Hepatocyte (in vitro differentiated cells): ENCODE measurements at places on chromosomes 1 and 21. TPM values are rescaled to one million over a fixed set of nuclear protein-coding genes. Genes with fewer than 3 reads are reported as not detected.

- DNase-seq = no peak
- no peak overlapping the region for H3K4me3 ChIP-seq
- H3K27me3 ChIP-seq = no peaks in the 10 kb centered on the region
- H3K4me1 ChIP-seq = peaks cover 14% of the 10 kb centered on the region
- no peaks in the 10 kb centered on the region for H3K36me3 ChIP-seq
- no peak overlapping the region for H3K27ac ChIP-seq
Measured at GRCh38 chr1:16986560-16986959, 6.1 kb upstream of the MFAP2 start.

GRCh38 chr1:95207223-95207935 is 26.6 kb upstream of the RWDD3 start:
- no peak overlapping the region for H3K27ac ChIP-seq
- no peaks in the 10 kb centered on the region for H3K27me3 ChIP-seq
- DNase-seq = no peak
- no peaks in the 10 kb centered on the region for H3K4me1 ChIP-seq

DNA sequence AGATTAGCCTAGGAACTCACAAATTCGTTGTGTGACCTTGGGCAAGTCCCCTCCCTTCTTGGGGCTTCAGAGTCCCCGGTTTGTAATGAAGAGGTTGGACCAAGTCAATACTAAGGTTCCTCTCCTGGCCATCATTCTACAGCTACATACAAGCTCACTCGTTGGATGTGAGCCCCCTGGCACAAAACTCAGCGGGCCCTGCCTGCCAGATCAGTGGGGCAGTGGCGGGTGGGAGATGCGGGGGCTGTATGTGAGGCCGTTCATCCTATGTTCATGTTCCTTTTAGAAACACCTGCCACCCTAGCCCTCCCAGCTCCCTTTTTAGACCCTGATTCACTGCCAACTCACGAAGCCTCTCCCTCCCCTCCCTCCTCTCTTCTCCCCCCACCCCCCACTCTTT is 2.1 kb downstream of the DLGAP3 start:
- H3K27me3 ChIP-seq = peaks cover 75% of the 10 kb centered on the region
- H3K27ac ChIP-seq = no peak overlapping the region
- H3K36me3 ChIP-seq = no peaks in the 10 kb centered on the region
- H3K4me1 ChIP-seq = peaks cover 4% of the 10 kb centered on the region
- no peak overlapping the region for H3K4me3 ChIP-seq
- DNase-seq = no peak

GRCh38 chr1:228804640-228805413 is 69.5 kb downstream of the RHOU start:
- H3K36me3 ChIP-seq = no peaks in the 10 kb centered on the region
- DNase-seq = peak; percentile 39
- H3K27me3 ChIP-seq = no peaks in the 10 kb centered on the region
- peaks cover 34% of the 10 kb centered on the region for H3K4me1 ChIP-seq
- no peak overlapping the region for H3K4me3 ChIP-seq

GRCh38 chr1:87093286-87093685 is 178.9 kb downstream of the HS2ST1 start:
- H3K36me3 ChIP-seq = no peaks in the 10 kb centered on the region
- no peaks in the 10 kb centered on the region for H3K27me3 ChIP-seq
- no peak overlapping the region for H3K27ac ChIP-seq
- H3K4me1 ChIP-seq = no peaks in the 10 kb centered on the region
- no peak for DNase-seq

DNA sequence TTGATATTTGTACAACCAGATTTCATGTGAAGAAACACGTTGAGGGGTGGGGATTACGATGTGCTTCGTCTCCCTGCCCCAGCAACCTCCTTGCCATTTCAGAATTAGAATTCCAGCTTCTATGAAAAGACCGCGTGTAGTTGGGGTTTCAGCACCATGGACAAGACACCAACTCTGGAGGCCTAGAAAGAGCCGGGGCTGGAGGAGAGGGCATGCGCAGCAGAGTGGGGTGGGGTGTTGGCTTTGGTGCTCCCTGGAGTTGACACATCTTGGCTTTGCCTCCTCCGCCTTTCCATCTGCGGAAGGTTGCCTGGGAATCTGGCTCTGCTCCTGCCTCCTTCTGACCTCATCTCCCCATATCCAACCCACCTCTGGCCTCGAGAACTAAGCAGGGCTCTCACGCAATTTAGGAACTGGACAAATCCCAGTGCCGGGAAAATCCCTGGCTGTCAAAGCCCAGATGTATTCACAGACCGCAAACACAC is 11.8 kb downstream of the HTR6 start:
- peaks cover 3% of the 10 kb centered on the region for H3K27me3 ChIP-seq
- no peaks in the 10 kb centered on the region for H3K36me3 ChIP-seq
- DNase-seq = peak; percentile 87

DNA sequence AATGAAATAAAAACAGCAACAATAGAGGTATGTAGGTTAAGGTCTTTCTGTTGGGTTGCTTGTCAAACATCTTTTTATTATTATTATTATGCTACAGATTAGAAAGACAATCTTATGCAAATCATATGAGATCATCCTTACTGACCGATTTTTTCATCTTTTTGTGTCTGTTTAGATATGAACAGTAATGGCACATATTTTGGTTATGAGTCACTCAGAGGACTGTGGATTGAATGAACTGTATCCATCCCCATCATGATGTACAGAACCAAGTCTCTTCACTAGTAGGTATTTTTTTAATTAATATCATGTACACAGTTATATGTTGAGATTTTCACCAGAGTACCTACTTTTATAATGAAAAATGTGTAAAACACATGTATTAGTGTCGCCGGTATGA is 159.1 kb downstream of the CHRM3 start:
- H3K4me1 ChIP-seq = no peaks in the 10 kb centered on the region
- no peaks in the 10 kb centered on the region for H3K36me3 ChIP-seq
- DNase-seq = no peak
- H3K27me3 ChIP-seq = no peaks in the 10 kb centered on the region

DNA sequence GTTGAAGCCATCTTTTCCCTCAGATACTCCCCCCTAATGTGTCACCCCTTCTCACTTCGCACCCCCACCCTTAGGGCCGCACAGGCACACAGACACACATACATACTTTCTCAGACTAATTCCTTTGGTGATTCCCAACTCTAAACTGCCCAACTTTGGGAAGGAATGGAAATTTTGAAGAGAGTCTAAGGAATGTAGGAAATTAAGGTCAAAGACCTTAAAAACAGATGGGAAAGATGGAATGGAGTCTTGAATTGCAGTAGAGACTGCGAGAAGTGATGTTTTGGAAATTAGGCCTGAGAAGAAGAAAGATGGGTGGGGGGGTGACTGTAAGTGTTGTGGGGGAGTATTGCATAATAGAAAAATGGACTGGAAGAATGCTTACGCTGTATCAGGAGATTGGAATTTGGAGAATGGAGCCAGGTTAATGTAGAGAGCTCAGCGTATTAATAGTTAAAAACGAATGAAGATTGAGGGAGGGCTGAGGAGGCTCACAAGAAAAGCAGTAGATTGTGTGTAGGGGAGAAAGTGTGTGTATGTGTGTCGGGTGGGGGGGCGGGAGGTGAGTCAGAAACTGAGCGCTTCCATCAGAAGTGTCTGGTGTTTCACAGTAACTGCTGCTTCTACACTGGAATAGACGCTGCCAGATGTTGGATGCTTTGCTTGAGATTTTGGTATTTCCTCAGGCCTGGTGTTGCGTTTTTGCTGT is 1.7 kb downstream of the PIP5K1A start:
- peaks cover 13% of the 10 kb centered on the region for H3K4me1 ChIP-seq
- peak overlapping the region; percentile 85 for H3K4me3 ChIP-seq
- no peaks in the 10 kb centered on the region for H3K27me3 ChIP-seq
- DNase-seq = peak; percentile 58
- peak overlapping the region; percentile 97 for H3K27ac ChIP-seq

DNA sequence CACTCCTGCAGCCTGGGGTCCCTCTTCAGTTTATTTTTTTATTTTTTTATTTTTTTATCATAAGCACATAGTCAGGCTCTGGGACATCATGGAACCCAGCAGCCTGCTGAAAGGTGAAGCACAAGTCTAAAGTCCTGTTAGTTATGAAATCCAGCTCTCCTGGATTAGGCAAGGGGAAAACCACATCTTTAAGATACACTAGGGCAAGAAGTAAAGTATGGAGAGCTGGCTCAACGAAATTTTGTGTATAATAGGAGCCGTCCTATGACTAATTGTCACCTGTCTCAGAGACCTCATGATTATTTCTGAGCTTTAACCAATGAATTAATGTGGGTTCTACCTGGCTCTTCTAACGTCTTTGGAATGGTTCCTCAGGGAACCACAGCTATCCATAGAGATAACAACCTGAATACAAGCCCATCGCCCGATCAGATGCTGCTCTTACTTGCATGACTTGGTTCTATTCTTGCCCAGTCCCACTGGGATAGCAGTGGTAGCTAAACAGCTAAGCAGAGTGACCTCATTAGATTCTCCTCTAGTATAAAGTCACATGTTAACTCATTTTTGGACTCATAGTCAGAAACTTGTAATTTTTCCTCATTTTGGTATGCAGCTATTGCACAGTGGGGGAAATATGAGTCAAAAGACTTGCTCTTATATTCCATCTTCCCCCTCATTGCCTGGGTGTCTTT is 122.7 kb downstream of the LMO4 start:
- no peaks in the 10 kb centered on the region for H3K36me3 ChIP-seq
- H3K27ac ChIP-seq = no peak overlapping the region
- no peak for DNase-seq
- H3K4me3 ChIP-seq = no peak overlapping the region

- no peaks in the 10 kb centered on the region for H3K4me1 ChIP-seq
- no peaks in the 10 kb centered on the region for H3K27me3 ChIP-seq
- H3K36me3 ChIP-seq = no peaks in the 10 kb centered on the region
- H3K4me3 ChIP-seq = no peak overlapping the region
- DNase-seq = no peak
Measured at GRCh38 chr1:210022044-210022443, 84.0 kb downstream of the SYT14 start.

- no peaks in the 10 kb centered on the region for H3K27me3 ChIP-seq
- no peak overlapping the region for H3K27ac ChIP-seq
- no peak overlapping the region for H3K4me3 ChIP-seq
- H3K36me3 ChIP-seq = no peaks in the 10 kb centered on the region
- H3K4me1 ChIP-seq = peaks cover 23% of the 10 kb centered on the region
Measured at GRCh38 chr1:9388335-9389180, 95.9 kb downstream of the SPSB1 start.

- H3K27ac ChIP-seq = no peak overlapping the region
- H3K27me3 ChIP-seq = no peaks in the 10 kb centered on the region
- H3K4me1 ChIP-seq = no peaks in the 10 kb centered on the region
- H3K36me3 ChIP-seq = no peaks in the 10 kb centered on the region
- no peak for DNase-seq
- no peak overlapping the region for H3K4me3 ChIP-seq
Measured at GRCh38 chr1:191256917-191257316, 779.3 kb upstream of the BRINP3 start.

DNA sequence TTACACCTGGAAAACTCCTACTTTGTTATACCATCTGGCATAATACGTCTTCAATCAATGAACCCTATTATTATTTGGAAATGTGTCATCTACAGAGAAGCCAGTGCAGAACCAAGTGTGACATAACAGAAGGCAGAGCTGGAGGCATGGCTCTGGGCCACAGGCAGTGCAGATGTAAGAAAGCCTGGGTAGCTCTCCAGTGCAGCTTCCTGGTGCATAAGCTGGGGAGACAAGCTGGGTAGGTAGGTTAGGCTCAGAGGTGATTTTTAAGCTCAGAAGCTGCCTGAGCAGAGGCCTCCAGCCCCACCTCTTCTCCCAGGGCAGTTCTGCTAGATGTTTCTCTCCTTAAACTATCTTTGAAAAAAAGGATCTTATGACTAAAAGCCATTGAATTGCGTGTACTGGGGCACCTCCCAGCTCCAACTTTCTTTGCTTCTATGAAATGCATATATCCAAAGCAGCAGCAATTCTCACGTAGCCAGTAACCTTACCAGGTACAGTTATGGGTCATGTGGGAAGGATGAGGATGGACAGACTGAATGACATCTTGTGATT is 30.7 kb downstream of the AKNAD1 start:
- H3K4me1 ChIP-seq = peaks cover 16% of the 10 kb centered on the region
- H3K27me3 ChIP-seq = no peaks in the 10 kb centered on the region
- H3K27ac ChIP-seq = no peak overlapping the region

- no peaks in the 10 kb centered on the region for H3K4me1 ChIP-seq
- no peak for DNase-seq
- H3K27me3 ChIP-seq = no peaks in the 10 kb centered on the region
- H3K4me3 ChIP-seq = no peak overlapping the region
- H3K27ac ChIP-seq = no peak overlapping the region
- no peaks in the 10 kb centered on the region for H3K36me3 ChIP-seq
Measured at GRCh38 chr1:208757846-208758245, 513.7 kb upstream of the PLXNA2 start.

- H3K27ac ChIP-seq = no peak overlapping the region
- no peaks in the 10 kb centered on the region for H3K36me3 ChIP-seq
- no peak overlapping the region for H3K4me3 ChIP-seq
- H3K4me1 ChIP-seq = no peaks in the 10 kb centered on the region
- no peaks in the 10 kb centered on the region for H3K27me3 ChIP-seq
- no peak for DNase-seq
Measured at GRCh38 chr1:226419284-226420029, 11.6 kb upstream of the PARP1 start.

GRCh38 chr1:112386731-112387346 is 9.2 kb upstream of the CTTNBP2NL start:
- H3K4me1 ChIP-seq = peaks cover 10% of the 10 kb centered on the region
- no peaks in the 10 kb centered on the region for H3K27me3 ChIP-seq
- no peak overlapping the region for H3K4me3 ChIP-seq
- H3K36me3 ChIP-seq = no peaks in the 10 kb centered on the region

DNA sequence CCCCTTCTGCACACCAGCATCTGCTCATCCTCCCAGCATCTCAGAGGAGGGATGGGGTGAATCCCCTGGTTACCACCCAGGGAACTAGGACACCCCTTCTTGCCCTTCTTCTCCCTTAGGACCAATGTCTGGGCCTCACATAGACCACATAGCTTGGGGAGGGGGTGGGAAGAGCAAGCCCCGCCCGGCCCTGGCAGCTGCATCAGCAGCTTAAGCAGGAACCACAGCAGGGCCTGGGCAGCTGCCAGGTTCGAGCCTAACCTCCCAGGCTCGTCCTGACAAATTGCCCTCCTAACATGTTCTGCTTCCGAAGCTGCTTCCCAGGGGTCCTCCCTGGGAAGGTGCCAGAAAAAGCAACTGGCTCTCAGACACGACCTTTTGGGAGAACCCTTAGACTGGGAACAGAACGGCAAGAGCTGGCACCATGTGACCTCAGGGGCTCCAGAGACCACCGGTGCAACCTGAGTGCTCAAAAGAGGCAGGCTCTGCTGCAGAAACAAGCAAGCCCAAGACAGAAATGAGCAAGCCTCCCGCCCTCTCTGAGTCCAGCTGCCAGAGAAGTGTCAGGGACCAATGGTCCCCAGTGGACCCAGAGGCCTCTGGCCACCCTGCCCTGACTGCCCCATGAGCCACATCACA is 18.4 kb upstream of the CLSTN1 start:
- H3K27ac ChIP-seq = no peak overlapping the region
- no peaks in the 10 kb centered on the region for H3K36me3 ChIP-seq
- H3K27me3 ChIP-seq = no peaks in the 10 kb centered on the region
- H3K4me1 ChIP-seq = peaks cover 6% of the 10 kb centered on the region
- peak; percentile 7 for DNase-seq
- no peak overlapping the region for H3K4me3 ChIP-seq

GRCh38 chr1:247506831-247507230 is 29.4 kb downstream of the OR2C3 start:
- no peak overlapping the region for H3K4me3 ChIP-seq
- DNase-seq = no peak
- H3K27me3 ChIP-seq = no peaks in the 10 kb centered on the region
- H3K4me1 ChIP-seq = no peaks in the 10 kb centered on the region

Gene HPCA
- not detected in 2 replicates for total RNA-seq

Gene AIM2
- total RNA-seq = 0.30 TPM in 1 of 2 replicates, not detected in the other

Gene PDE9A
- 19.6 and 21.0 TPM in 2 replicates for total RNA-seq

Gene NR5A2
- total RNA-seq = 49.6 and 55.5 TPM in 2 replicates

Gene TMEM61
- 0.90 TPM in 1 of 2 replicates, not detected in the other for total RNA-seq

Gene TEDDM1
- not detected in 2 replicates for total RNA-seq
